ENCODE measurements at places on chromosomes 7 and 10.

GRCh38 chr7:105202616-105203015 is 186.1 kb downstream of the SRPK2 start:
- DNase-seq: no peak

DNA sequence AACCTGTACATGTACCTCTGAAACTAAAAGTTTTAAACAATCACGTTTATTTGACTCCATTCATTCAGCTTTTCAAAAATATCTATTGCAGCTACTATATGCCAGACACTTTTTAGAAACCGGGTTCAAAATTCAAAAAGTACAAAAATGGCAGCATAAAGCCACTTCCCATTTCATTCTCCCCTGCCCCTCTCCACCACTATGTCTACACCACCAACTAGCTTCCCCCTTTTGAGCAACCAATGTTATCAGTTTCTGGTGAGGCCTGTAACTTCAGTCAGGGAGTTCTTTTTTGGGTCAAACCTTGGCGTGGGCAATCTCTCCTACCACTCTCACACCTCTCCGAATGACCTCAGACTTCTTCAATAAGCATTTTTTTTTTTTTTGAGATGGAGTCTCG is 11.5 kb upstream of the HHEX start:
- no peak for DNase-seq

DNA sequence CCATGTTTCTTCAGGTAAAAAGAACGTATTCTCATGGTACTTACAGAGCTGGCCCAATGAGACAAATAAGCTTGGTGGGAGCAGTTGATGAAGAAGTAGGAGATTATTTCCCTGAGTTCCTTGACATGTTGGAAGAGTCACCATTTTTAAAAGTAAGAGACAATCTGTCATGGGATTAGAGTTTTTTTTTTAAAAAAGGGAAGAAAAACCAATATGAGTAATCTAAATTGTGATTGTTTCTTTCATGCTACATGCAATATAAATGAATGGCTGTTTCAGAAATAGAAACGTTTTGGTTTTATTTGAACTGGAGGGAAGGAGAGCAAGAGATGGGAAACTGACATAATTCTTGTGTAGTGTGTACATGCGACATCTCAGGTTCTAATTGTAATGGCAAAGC is 32.8 kb downstream of the TMEM60 start:
- DNase-seq: no peak

DNA sequence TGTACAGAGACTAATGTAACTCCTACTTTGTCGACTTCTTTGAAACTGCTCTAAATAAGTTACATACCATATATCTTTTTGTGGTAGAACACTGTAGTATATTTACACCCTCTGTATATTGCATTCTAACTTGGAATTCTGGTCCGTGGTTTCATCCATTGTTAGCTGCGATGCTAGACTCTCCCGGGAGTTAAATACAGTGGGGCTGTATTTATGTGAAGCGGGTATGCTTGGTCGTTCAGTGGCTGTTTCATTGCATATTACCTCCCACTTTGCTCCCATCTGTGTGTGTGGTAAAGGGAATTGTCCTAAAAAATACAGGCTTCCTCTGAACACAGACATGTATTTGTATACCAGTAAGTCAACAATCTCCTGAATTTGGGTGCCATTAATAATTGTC is 231.1 kb downstream of the SLC25A13 start:
- DNase-seq: no peak

DNA sequence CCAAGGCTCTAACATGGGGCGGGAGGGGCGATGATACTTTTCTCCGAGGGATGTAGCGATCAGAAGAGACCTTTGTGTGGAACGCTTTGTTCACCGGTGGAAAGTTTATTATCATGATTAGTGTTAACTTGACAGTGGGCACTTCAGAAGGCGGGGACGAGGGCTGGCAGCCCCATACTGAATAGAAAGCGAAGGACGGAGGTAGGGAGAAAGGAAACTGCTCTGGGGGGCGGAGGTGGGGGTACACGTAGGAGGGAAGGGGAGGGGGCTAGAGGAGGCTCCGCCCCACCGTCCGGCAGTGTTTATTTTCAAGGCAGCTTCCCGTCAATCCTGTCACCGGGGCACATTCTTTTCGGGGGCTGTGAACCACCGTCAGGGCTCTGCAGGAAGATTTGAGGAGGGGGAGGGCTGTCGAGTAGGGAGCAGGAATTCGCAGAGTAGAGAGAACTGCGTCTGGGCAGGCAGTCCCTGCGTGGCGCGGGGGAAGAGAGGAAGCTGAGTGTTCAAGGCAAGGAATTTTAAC is 9.4 kb upstream of the NKX2-3 start:
- DNase-seq: peak; percentile 93

GRCh38 chr7:130140551-130141160 is 64.5 kb downstream of the TMEM209 start:
- no peak for DNase-seq

DNA sequence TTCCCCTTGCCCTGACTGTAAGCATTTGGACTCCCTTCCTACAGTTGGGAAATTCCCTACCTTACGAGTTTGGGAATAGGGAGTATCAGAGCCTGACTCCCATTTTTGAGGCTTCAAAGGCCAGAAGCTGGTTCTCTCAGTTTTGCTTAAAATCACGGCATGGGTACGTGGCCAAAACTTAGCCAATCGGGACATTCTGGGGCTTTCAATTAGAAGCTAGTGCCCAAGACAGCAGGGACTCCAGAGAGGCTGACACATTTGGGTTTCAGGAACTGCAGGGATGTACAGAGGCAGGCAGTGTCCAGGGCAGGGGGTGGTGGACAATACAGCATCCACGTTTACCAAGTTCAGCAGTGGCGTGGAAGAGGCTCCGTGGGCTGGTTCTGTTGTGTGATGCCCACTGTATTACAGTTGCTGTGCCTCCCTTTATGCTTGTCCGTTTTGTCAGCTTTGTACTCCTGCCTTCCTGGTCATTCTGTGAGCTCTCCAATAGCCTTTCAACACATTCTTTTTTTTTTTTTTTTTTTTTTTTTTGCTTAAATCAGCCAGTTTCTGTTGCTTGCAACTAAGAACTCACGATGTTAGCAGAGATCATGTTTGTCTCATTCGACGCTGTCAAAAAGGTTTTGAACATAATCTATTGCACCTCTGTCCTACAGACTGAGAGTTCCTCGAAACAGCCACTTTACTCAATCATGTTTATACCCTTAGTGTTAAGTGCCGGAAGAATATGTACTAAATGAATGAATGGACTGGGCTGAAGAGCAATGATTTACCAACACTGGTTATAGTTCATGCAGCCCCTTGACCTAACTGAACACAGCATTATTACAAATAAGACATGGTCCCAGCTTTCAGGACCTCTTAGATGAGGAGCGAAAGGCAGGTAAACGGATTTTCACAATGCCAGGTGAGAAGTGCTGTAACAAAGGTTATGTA is 1.1 kb downstream of the GGCT start:
- no peak for DNase-seq

GRCh38 chr10:97599272-97599619 is 9.7 kb downstream of the C10orf62 start:
- DNase-seq: no peak

- DNase-seq: no peak
These were observed 67.5 kb downstream of the ATXN7L1 start for GRCh38 chr7:105808703-105809590.

- no peak for DNase-seq
These were observed 209.4 kb upstream of the KLF14 start for GRCh38 chr7:130943336-130943901.

DNA sequence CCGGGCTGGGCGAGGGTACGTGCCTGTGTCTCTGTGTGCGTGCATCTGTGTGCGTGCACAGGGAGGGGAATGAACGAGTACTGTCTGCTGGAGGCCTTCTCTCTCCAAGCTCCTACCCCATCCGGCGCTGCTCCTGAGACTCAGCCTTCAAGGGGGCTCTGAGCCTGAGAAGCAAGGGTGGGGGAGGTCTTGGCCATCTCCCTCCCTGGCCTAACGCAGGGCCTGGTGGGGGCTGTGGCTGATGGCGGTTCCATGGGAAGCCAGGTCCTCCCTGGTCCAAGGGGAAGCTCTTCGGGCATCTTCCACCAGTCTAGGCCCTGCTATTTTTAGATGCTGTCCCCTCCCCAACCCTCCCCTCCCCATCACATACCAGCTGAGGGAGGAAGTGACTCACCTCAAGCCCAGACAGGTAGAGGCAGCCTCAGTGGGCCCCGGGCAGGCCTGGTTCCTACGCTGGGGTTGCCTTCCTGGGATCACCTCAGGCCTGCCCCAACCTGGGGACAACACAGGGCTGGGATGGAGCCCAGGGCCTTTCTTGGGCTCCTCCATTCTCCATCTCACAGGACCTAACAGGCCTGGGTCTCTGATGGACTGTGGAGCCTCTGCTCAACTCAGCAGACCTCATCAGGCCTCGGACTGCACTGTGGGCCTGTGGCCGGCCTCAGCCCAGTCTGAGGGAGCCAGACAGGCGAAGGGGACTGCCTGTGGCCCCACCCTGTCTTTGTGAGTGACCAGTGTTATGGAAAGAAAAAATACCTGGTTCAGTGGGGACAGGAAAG is 32.2 kb downstream of the DNAJB12 start:
- DNase-seq: peak; percentile 86

DNA sequence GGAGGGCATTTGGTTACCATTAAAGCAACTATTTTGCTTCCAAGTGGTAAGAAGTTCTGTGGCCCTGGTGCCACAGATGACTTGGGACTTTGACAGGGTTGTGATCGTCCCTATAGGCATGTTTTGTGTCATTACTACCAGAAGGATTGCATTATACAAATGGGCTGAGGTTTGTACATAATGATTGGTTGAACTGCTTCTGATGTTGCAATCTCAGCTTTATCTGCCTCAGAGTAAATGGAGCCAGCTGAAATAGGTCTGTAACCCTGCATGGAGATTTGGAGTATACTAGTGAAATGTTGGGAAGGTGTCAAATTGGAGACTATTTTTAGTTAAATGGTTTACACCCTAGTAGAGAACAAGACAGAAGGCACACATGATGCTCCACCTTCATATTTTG is 46.1 kb upstream of the SEPTIN7 start:
- DNase-seq: no peak

DNA sequence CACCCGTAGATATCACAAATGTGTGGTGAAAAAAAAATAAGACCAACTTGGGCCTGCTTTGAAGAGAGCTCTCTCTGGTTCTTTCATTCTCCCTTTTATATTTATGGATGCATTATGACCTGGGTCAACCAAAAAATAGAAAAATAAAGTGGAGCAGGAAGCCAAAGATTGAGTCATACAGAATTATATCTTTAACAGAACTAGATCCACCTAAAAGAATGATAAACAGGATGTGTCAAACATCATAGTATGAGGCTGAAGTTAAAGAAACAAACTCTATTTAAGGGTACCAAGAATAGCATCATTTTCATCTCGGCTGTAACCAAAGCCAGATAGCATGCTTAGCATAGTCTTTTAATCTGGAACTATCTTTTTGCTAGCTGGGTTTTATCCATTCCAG is 28.8 kb upstream of the NMT2 start:
- DNase-seq: no peak

- DNase-seq: no peak
These were observed 32.0 kb upstream of the TSPAN13 start for GRCh38 chr7:16721541-16721940.

- peak; percentile 37 for DNase-seq
These were observed 30.7 kb downstream of the TLL2 start for GRCh38 chr10:96482815-96483588.

DNA sequence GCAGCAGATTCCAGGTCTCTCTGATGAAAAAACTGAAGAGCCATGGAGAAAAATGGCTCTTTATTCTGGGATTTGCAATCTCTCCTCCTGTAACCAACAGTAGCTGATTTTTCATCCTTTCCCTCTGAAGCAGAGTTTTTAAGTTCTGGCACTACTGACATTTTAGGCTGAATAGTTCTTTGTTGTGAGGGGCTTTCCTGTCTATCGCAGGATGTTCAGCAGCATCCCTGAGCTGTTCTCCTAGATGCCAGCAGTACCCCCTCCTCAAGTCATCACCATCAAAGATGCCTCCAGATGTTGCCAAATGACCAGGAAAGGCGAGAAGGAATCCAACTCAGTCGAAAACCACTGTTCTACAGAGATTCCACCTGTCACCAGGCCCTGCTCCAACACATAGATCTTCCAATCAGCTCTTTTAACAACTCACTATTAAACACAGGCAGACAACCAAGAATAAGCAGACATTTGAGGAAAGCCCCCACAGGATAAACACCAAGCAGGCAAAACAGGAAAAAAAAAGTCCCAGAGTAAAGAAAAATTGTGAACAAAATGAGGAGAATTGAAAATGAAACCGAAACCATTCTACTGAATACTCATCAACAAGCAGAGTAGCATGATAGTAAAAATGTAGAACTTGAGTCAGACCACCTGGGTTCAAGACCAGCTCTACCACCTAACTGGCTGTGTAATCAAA is 124.8 kb downstream of the MPP7 start:
- no peak for DNase-seq
